HCT116 (cell line): ENCODE measurements at places on chromosomes 2 and 18. TPM values are rescaled to one million over a fixed set of nuclear protein-coding genes. Genes with fewer than 3 reads are reported as not detected.

- no peak for DNase-seq
- no peaks in the 10 kb centered on the region for H3K27me3 ChIP-seq
- no peaks in the 10 kb centered on the region for H3K4me1 ChIP-seq
- H3K27ac ChIP-seq: no peak overlapping the region
- H3K36me3 ChIP-seq: no peaks in the 10 kb centered on the region
Observed at GRCh38 chr2:50943791-50944190, 88.1 kb downstream of the NRXN1 start.

DNA sequence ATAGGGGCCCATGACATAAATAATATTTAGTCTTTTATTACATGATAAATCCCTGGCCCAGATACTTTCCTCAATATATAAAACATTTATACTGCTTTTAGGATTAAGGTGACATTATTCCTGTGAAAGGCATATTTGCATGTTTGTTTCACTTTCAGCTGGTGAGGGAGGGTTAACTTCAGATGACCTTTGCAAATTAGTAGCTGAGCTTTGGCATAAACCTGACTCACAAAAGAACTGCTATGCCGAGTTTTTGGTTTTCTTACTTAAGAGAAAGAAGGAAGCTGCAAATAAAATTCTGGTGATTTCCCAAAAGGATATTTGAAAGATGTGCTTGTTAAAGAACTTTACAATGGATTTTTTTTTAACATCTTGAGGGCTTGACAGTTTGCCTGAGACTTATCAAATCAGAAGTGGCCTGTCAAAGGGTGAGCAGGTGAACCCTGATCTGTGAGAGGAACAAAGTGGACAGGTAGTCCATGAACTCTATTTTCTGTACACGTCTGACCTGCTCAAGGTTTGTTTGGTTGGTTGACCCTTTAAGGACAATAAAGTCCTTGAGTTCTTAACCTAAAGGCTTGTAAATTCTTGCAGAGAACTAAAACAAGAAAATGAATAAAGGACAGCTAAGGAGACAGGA is 93.5 kb downstream of the FAM124B start:
- H3K27me3 ChIP-seq: no peaks in the 10 kb centered on the region
- H3K36me3 ChIP-seq: no peaks in the 10 kb centered on the region
- H3K4me1 ChIP-seq: peaks cover 6% of the 10 kb centered on the region
- no peak overlapping the region for H3K27ac ChIP-seq
- H3K4me3 ChIP-seq: no peak overlapping the region

DNA sequence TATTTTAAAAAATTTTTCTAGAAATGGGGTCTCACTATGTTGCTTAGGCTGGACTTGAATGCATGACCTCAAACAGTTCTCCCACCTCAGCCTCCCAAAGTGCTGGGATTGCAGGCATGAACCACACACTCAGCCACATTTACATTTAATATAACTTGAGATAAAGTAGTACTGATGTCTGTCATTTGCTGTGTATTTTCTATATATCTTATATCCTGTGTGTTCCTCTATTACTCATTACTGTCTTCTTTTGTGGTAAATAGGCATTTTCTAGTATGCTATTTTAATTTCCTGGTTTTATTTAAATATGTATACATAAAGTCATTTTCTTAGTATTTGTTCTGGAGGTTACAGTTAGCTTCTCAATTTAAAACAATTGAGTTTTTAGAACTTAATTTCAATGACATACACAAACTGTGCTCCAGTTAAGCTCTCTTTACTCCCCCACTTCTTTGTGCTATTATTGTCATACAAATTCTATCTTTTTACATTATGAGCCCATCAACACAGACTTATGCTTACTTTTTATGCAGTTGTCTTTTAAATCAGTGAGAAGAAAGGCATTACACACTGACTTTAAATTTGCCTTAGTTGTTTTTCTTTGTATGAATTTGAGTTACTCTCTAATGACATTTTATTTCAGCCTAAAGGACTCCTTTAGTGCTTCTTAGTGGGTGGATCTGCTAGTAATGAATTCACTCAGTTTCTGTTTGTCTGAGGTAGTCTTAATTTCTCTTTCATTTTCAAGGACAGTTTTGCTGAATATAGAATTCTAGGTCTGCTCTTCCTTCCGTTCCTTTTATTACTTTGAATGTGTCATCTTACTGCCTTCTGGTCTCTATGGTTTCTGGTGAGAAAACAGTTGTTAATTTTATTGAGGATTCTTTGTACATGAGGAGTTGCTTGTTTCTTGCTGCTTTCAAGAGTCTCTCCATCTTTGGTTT is 6.2 kb upstream of the INPP4A start:
- no peak overlapping the region for H3K4me3 ChIP-seq
- no peak for DNase-seq
- no peak overlapping the region for H3K27ac ChIP-seq
- no peaks in the 10 kb centered on the region for H3K36me3 ChIP-seq
- H3K27me3 ChIP-seq: no peaks in the 10 kb centered on the region

DNA sequence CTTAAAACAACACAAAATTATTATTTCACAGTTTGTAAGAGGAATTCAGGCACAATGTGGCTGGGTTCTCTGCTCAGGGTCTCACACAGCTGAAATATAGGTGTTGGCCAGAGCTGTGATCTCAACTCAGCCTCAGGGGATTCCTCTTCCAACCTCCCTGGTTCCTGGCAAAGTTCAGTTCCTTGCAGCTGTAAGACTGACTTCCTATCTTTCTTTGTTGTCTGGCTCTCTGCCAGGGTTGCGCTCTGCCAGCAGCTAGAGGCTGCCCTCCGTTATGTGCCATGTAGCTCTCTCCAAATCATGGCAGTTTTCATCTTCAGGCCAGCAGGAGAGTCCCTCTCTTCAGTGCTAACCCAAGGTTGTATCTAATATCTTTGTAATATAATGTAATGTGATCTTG is 272.5 kb upstream of the KCNJ3 start:
- H3K36me3 ChIP-seq: no peaks in the 10 kb centered on the region
- H3K4me1 ChIP-seq: no peaks in the 10 kb centered on the region
- H3K27ac ChIP-seq: no peak overlapping the region
- H3K27me3 ChIP-seq: no peaks in the 10 kb centered on the region
- H3K4me3 ChIP-seq: no peak overlapping the region

LIMS4 gene
- 1.1 TPM for total RNA-seq

VAMP5 gene
- total RNA-seq: 1.9 TPM
